Activated naive CD4-positive, alpha-beta T cell treated with anti-CD3 and anti-CD28 coated beads, Interleukin-2, amount 10 ng/mL, durations not matched to agents 7 days and 5 days (primary cell): ENCODE measurements at places on chromosomes 11 and 22.
A peak's percentile ranks its signal among the peaks of the same experiment; 100 is the strongest.

DNA sequence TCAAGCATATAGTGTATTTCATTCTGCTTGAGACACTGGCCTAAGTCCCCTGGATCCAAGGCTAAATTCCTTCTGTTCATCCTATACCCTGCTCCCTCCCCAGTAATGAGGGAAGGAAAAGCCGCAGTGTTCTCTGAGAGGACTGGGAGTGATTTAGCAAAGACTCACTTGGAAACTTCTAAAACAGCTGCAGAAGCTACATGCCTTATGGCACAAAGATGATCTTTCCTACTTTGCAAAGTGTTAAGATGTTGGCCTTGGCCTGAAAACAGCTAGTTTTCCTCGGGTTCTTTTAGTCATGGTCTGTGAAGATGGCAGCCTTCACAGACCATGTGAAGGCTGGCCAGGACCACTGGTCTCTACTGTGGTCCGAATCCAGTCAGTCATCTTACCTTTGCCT is 65.7 kb downstream of the ABTB2 start:
- peaks cover 13% of the 10 kb centered on the region for H3K27me3 ChIP-seq
- DNase-seq: no peak
- no peak overlapping the region for H3K27ac ChIP-seq
- H3K4me1 ChIP-seq: no peaks in the 10 kb centered on the region

DNA sequence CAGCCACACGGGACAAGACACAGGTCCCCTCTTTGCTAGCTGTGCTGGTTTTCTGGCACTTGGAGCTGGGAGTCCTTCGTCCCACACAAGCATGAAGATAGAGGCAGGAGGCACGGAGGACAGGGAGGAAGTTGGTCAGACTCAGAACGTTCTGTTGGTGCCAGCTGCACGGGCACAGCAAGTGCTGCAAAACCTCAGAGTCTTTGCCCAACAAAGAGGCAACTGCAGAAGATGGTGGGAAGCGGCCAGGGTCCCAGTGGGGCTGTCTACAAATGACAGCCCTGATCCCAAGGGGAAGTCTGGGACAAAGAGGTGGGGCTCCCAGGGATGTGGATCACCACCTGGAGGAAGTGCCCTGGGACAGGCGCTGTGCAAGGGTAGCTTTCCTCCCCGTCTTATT is 9.4 kb upstream of the OSM start:
- H3K27ac ChIP-seq: peak overlapping the region; percentile 76
- H3K4me1 ChIP-seq: peaks cover 77% of the 10 kb centered on the region
- H3K4me3 ChIP-seq: peak overlapping the region; percentile 5
- DNase-seq: no peak
- peaks cover 7% of the 10 kb centered on the region for H3K27me3 ChIP-seq

DNA sequence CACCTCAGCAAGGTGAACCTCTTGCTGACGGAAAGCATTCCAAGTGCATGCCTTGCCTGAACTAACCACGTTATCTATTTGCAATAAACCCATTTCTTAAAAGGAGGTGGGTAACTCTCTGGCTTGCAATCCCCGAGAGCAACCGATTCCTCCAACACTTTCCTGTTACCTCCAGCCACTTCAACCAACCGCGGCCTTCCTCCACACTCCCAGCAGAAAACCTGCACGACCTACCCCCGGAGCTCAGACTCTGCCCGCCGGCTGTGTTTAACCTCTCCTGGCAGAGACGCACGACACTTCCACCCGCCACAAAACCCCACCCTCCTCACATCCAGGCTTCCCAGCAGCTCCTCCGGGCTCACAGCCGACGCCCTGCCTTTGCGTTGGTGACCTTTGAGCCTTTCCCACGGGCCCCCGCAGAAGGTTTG is 708 bp downstream of the SCO2 start:
- peak overlapping the region; percentile 88 for H3K4me3 ChIP-seq
- H3K27me3 ChIP-seq: no peaks in the 10 kb centered on the region
- no peak for DNase-seq
- H3K4me1 ChIP-seq: peaks cover 37% of the 10 kb centered on the region
- peak overlapping the region; percentile 95 for H3K27ac ChIP-seq
- H3K36me3 ChIP-seq: peaks cover 14% of the 10 kb centered on the region

GRCh38 chr11:122175306-122175705 is 59.3 kb upstream of the BLID start:
- H3K27ac ChIP-seq: no peak overlapping the region
- no peaks in the 10 kb centered on the region for H3K36me3 ChIP-seq
- H3K4me1 ChIP-seq: no peaks in the 10 kb centered on the region
- DNase-seq: no peak
- no peak overlapping the region for H3K4me3 ChIP-seq
- H3K27me3 ChIP-seq: no peaks in the 10 kb centered on the region

DNA sequence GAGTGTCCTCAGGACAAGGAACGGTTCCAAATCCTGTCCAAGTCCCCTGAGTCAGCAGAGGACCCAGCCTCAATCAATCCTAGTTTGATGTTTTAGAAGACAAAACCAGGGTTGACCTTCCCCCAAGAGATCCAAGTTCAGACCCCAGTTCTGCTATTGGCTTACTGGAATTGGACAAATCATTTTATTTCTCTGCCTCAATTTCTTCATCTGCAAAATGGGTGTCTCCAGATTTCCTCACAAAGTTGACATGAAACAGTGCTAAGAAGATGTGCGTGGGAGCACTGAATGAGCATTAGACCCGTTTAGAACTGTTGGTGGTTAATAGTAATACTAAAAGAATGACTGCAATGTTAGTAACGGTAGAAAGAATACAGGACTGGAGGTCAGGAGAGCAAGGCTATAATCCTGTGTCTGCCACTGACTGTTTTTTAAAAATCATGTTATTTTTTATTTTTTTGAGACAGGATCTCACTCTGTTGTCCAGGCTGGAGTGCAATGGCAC is 32.8 kb upstream of the SCUBE1 start:
- H3K27me3 ChIP-seq: peaks cover 69% of the 10 kb centered on the region
- no peak for DNase-seq
- H3K27ac ChIP-seq: no peak overlapping the region
- H3K4me3 ChIP-seq: no peak overlapping the region
- H3K36me3 ChIP-seq: no peaks in the 10 kb centered on the region

GRCh38 chr11:71139516-71140205 is 112.7 kb downstream of the SHANK2 start:
- H3K4me1 ChIP-seq: no peaks in the 10 kb centered on the region
- H3K4me3 ChIP-seq: no peak overlapping the region
- H3K27me3 ChIP-seq: no peaks in the 10 kb centered on the region
- H3K36me3 ChIP-seq: no peaks in the 10 kb centered on the region
- DNase-seq: no peak
- no peak overlapping the region for H3K27ac ChIP-seq

DNA sequence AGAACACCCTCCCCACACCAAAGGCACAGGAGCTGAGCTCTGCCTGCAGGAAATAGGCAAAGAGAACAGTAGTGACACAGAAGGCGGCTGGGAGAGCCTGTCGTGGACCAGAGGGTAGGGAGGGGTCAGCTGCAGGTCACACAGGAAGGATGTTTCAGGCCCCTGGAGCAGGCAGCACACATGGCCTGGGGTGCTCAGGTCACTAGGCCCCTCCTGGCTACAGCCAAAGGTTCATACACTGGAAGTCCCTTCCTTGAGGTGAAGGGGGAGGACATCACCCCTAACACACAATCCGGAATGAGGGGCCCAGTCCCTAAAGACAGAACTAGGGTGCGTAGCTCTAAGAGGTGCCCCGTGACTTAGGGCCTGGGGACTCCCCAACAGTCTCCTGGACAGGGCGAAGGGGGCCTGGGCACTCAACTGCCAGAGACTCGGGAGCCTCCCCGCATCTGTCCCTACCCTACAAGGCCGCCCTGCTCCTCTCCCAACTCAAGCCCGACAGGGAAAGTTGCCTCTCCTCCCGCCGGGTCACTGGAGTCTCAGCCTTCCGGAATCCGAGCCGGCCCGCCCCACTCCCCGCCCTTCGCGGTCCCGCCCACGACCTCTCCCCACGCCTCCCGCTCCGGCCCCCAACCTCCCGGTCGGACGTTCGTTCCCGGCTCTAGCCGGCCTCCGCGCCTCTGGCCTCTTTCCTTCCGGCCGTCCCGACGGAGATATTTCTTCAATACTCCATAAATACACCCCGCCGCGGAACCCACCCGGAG is at the start of gene CYB5R2:
TSS of gene CYB5R2 (minus strand) at position 541 of the 764 bp plus-strand sequence. CDS start 675 bp downstream, outside the sequence.
- DNase-seq: peak; percentile 35
- peak within 1 kb of the TSS; percentile 49 for H3K4me3 ChIP-seq
- peaks cover 8% of the 10 kb centered on the region for H3K4me1 ChIP-seq
- no peaks in the 10 kb centered on the region for H3K36me3 ChIP-seq
- H3K27ac ChIP-seq: no peak within 1 kb of the TSS
- H3K27me3 ChIP-seq: peaks cover 62% of the 10 kb centered on the region

DNA sequence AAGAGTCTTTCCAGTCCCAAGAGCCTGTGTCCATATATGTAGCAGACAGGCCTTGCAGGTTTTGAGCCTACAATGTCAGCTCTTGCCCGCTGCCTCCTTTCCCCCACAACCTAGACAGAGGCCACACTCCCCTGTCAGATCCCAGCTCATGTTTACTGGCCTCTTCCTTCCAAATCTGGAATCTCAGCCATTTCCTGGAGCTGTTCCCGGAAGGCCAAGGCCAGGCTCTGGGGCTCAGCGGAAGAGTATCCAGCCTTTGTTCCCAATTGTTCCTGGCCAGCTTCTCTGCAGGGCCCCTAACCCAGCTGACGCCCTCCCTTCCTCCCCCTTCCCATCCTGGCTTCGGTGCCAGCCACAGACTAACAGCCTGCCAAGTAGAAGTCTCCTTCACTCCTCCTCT is 1.0 kb upstream of the ROBO4 start:
- no peak for DNase-seq
- no peak overlapping the region for H3K27ac ChIP-seq
- H3K4me3 ChIP-seq: no peak overlapping the region

DNA sequence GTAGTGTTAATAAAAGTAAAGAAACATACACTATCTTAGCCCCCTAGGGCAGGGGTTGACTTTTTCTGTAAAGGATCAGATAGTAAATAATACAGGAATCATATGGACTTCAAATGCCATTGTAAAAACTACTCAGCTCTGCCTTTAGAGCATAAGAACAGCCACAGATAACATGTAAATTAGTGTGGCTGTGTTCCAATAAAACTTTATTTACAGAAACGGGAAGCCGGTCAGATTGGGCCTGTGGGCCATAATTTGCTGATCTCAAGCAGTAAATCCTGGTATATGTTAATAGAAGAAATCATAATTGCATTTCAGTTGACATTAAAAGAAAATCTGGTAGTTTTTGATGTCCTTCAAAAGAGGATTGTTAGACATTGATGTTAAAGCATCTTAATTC is 76.5 kb downstream of the ZC3H12C start:
- H3K4me1 ChIP-seq: peaks cover 6% of the 10 kb centered on the region
- no peak for DNase-seq
- H3K4me3 ChIP-seq: no peak overlapping the region
- peaks cover 12% of the 10 kb centered on the region for H3K27me3 ChIP-seq

DNA sequence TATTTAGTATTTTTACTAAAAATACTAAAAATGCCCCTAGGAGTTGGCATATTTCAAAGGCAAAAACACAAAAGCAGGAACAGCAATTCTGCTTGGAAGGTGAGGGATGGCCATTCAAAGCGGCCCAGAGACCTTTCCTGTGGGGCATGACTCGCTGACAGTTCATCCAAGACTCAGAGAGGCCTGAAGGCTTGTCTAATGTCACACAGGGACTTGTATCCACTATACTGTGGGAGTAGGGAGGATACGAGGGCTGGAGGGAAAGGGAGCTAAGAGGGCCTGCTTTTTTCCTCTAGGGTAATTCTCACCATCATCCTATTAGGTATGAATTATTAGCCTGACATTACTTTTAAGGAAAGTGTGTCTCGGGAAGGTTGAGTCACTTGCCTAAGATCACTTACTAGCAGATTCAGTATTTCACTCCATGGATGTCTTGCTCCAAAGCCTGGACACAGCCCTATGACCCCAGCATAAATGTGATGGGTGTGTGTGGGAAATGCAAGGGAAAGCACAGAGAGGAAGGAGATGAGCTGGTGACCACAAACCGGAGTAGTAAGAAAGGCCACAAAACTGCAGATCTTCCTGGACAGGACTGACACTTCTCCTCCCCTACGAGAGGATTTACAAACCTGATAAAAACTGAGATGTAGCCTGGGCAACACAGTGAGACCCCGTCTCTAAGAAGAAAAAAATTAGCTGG is 16.7 kb upstream of the UCP3 start:
- H3K27ac ChIP-seq: no peak overlapping the region
- no peaks in the 10 kb centered on the region for H3K27me3 ChIP-seq
- peaks cover 14% of the 10 kb centered on the region for H3K4me1 ChIP-seq
- peaks cover 24% of the 10 kb centered on the region for H3K36me3 ChIP-seq
- H3K4me3 ChIP-seq: no peak overlapping the region

- H3K4me3 ChIP-seq: no peak overlapping the region
- H3K27me3 ChIP-seq: peaks cover 24% of the 10 kb centered on the region
- H3K27ac ChIP-seq: peak overlapping the region; percentile 24
- no peak for DNase-seq
- no peaks in the 10 kb centered on the region for H3K36me3 ChIP-seq
Observed at GRCh38 chr11:64665411-64665821, 57.6 kb downstream of the NRXN2 start.

DNA sequence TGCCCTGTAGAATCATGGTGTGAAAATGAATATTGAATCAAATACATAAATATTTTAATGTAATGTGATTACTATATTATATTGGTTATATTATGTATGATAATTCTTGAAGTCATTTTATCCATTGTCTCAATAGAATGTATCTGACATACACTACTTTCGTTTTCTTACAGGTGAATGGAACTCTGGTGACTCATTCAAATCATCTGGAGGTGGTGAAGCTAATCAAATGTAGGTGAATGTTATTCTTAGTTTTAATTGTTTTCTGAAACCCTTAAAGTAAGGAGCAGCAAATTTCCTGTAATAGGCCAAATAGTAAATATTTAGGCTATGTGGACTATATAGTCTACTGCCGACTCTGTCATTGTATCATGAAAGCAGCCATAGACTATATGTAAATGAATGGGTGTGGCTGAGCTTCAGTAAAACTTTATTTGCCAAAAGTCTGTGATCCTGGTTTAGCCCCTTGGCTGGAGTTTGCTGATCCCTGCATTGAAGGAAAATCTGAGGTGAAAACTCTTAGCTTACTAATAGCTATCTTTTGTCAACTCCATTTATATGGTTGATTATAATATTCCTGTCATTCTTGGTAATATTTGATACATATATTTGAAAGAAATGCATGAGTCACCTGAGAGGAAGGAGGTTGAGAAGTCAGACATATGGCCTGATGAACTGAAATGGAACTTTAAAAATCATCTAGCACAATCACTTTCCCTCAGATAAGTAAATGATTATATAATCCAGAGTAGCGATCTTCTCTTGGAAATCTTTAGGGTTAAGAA is 87.2 kb upstream of the GRIK4 start:
- H3K36me3 ChIP-seq: no peaks in the 10 kb centered on the region
- DNase-seq: no peak
- H3K27me3 ChIP-seq: peaks cover 5% of the 10 kb centered on the region
- no peak overlapping the region for H3K4me3 ChIP-seq

DNA sequence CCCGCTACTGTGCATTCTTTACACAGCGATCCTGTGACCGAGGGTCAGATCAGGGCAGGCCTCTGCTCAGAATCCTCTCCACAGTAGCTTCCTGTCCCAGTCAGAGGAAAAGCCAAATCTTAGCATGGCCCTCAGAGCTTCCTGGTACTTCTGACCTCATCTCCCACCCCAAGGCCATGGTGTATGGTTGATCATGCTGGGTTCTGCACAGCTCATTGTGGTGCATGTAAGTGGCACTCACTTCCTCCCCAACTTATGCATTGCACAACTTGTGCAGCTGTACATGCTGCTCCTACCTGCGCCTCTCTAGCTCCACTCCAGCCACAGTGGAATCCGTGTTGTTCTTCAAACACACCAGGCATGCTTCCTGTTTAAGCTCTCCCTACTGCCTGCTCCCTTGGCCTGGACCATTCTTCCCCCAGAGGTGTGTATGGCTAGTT is 20.3 kb downstream of the BMAL1 start:
- peaks cover 54% of the 10 kb centered on the region for H3K4me1 ChIP-seq
- peak overlapping the region; percentile 68 for H3K27ac ChIP-seq
- DNase-seq: peak; percentile 39
- H3K27me3 ChIP-seq: no peaks in the 10 kb centered on the region
- H3K36me3 ChIP-seq: peaks cover 7% of the 10 kb centered on the region
